ENCODE measurements at places on chromosomes 6 and 20. TPM values are rescaled to one million over a fixed set of nuclear protein-coding genes. Genes with fewer than 3 reads are reported as not detected.

GRCh38 chr20:45503403-45503802 is 12.0 kb downstream of the SPINT3 start:
- no peak for DNase-seq

DNA sequence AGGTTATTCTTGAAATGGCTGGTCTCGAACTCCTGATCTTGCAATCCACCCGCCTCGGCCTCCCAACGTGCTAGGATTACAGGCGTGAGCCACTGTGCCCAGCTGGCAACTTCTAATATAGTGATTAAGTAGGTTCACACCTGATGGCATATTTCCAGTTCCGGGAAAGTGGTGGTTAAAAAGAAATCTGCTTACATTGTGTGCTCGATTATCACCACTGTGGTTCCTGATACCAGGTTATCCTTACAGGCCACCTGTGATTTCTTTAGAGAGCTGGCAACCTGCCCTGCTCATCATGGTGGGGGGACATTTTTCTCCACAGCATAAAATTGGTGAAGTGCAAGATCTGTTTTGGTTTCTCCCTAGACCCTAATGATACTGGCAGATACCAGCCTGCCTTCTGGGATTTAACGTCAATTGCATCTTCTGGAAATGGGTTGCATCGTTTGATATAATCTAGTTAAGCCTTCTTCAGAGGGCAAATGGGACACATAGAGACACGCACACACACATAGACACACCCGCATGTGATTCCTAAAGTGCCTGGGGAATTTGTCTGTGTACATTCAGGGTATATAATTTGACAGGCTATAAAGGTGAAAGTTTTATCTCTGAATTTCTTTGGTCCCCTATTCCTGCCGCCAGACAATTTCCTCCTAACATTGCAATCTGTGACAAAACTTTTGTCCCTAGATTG is 49.7 kb upstream of the CITED2 start:
- no peak for DNase-seq

GRCh38 chr6:87243812-87244211 is 78.6 kb upstream of the SMIM8 start:
- DNase-seq = no peak

GRCh38 chr6:167424060-167424673 is 99.3 kb downstream of the TTLL2 start:
- no peak for DNase-seq

- no peak for DNase-seq
These were observed 219.0 kb upstream of the JARID2 start for GRCh38 chr6:15026832-15027231.

DNA sequence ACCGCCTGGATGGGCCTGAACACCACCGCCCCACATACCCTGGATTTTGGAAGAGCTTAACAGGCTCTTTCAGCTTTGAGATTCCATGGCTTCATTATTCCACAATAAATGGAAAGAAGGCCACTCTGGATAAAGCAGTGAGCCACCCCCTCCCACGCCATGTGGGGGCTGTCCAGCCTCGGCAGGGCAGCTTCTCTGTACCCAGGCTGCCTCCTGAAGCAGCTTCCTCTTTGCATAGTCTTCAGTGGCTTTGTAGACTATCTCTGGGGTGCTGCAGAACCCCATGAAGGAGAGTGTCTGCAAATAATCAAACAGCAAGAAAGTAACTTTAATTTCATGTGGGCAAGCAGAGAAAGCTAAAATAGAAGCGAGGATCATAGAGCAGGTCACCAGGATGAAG is 96.6 kb upstream of the NXT1 start:
- no peak for DNase-seq

DNA sequence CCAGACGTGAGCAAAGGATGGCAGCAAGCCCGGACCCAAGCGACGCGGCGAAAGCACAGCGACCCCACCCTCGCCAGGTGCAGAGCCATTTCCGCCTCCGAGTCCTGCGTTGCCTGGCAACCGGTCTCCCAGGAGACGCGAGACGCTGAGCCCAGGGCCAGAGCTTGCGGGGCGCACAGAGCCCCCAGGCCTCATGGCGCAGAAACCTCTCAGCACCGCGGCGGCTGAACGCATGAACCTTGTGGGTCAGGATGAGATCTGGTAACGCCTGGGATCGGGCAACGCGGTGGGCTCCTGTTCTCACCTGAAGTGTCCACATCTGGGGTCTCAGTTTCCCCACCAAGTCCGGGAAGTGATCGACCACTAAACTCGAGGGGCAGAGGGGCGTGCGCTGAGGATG is 77.7 kb downstream of the ANKRD60 start:
- DNase-seq = no peak

DNA sequence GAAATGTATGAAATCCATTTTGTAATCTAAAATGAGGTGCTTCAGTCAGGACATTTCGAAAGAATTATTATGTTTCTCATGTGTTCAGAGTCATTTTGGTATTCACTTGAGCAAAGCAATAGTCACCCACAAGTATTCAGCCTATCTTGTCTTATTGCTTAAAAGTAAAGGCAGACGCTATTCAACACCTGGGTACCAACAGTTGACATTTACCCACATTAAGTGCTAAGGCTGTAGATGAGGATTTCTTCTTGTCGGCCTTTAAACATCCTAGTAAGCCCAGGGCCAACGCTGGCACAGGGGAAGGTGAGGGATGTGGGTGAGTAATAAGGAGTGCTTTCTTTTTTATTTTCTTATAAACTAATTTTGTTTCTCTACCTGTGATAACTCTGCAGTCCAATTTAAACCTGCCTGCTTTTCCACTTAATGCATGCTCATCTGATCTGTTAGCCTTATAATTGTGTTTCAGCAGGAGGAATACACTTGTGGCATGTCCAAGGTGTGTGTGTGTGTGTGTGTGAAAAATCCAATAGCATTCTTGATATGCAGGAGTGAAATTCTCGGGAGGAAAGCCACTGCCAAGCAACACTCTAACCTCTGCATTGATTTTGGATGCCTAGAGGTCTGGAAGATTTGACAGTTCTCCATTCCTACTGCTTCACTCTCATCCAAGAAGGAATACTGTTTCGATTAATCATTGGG is 252.0 kb downstream of the SOX4 start:
- no peak for DNase-seq

DNA sequence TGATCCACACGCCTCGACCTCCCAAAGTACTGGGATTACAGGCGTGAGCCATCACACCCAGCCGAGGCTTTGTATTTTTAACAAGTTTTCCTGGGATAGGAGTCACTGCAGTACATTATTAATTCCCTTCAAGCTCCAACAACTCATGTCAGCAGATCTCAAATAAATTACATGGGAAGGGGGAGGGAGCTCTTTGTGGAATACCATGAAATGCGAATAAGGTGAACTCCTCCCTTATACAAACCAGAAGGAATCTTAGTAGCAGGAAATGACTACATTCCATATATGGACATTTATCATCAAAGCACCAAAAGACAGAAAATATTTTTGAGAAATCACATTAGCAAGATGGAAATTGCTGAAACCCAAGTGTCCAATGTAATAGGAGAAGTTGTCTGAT is 2.9 kb downstream of the GSS start:
- DNase-seq = no peak

DNA sequence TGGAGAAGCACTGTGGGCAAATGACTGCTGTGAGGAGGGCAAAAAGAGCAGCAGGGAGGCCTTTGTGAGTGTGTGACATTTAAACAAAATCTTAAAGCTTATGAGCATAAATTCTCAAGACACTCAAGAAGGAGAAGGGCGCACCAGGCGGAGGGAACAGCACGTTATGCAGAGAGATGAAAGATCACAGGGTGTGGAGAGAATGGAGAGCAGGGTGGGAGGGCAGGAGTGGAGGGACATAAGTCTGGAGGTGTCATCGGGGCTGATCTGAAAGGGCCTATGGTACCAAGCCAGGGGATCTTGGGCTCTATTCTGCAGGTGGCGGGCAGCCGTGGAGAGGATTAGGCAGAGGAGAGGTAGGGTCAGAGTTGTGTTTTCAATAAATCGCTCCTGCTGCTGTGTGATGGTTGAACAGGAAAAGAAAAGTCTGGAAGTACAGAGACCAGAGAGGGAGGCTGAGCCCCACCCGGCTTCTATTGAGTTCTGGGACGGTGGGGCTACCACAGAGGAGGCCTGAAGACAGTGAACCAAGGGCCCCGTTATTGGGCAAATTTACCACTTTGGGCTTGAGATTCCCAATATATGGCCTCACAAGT is 24.3 kb upstream of the DLGAP4 start:
- DNase-seq = no peak

GRCh38 chr20:46558511-46558959 is 8.1 kb upstream of the OCSTAMP start:
- no peak for DNase-seq

GRCh38 chr20:61436283-61436666 is 184.2 kb downstream of the CDH4 start:
- no peak for DNase-seq

DNA sequence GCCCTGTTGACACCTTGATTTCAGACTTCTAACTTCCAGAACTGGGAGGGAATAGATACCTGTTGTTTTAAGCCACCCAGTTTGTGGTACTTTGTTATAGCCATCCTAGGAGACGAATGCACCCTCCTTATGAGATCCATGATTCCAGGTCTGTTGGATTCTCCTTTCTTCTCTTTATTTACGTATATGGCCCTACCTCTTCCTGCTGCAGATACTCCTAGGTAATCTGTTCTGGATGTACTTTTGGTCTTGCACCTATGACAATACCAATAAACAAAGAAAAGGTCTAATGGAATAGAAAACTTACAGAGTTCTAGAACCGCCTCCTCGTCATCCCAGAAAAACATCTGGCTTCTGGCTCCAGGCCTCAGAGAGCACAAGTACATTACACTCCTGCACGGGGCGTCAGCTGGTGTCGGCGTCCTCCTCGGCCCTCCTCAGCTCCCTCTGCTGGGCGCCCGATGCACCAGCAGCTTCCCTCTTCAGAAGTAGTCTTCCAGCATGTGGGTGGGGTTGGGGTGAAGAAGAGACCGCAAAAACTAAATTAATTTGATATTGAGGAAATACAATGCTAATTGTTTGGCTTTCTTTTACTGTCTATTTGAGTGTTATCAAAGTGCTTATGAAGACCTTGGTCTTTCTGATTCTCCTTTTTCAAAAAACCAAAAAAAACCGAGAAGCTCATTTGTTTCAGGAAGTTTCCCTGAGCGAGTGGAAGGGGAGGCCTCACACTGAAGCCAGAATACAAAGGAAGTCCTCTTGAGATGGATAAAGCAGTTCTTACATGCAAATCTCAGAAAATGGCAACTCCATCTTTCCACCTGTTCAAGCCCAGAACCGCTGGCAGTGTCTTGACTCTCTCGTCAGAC is 9.7 kb upstream of the ATXN1 start:
- no peak for DNase-seq

Gene RSPH4A
- 0.47 TPM for total RNA-seq

Gene SLC22A2
- not detected for total RNA-seq

Gene RNF39
- 0.94 TPM for total RNA-seq

Gene ASCC3
- total RNA-seq = 20.1 TPM
